ENCODE measurements at places on chromosomes 7 and 10.
A peak's percentile ranks its signal among the peaks of the same experiment; 100 is the strongest.

- DNase-seq: no peak
Measured at GRCh38 chr10:104080762-104081161, 4.9 kb downstream of the COL17A1 start.

DNA sequence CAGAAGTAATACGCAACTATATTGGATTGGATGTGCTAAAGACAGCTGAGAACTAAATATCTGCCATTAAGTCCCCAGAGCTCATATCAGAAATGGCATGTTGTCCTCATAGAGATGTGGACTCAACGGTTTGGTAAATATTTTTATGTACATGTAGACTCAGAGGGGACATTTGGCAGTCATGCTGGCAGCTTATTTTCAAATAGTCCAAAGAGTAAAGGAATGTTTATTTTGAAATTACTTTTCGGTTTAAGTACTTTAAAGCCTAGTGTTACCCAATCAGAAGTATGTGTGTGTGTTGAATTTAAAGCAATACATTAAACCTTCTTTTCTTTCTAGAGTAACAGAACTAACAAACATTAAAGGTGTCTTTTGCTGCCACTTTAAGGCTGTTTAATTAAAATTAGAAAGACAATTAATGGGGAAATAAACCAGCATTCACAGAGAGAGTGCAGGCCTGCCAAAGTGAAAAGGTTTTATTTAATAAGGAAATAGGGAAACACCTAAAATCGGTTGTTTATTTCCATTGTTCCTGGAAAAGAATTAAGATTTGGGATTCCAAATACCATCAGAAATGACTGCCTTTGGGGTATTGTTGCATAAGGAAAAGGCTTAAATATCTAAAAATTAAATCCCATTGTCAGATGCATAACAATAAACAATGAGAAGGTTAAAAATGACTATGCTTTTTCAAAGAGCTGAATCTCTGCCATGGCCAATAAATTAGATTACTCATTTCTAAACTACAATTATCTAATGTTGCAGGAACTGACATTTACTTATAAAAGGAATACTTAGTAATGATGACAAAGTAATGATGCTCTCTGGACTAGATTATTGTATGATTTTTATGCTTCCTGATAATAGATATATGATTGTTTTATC lies 113.4 kb upstream of the AHR start:
- DNase-seq: no peak

GRCh38 chr7:55335151-55335550 lies 30.0 kb upstream of the LANCL2 start:
- DNase-seq: no peak

- no peak for DNase-seq
Measured at GRCh38 chr10:4894335-4894734, 68.3 kb downstream of the AKR1E2 start.

- DNase-seq: no peak
Measured at GRCh38 chr7:148761499-148762278, 63.0 kb downstream of the CUL1 start.

DNA sequence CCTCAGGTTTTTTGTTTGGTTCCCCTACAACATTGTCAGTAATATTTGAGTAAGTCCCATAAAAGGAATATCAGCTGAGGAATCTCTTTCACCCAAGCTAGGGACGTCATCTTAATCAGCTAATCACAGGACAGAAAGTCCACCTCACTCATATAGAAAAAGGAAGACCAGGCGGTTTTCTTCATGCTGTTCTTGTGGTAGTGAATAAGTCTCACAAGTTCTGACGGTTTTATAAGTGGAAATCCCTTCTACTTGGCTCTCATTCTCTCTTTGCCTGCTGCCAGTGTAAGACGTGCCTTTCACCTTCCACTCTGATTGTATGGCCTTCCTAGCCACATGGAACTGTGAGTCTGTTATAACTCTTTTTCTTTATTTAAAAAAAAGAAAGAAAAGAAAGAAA lies 308.1 kb upstream of the PFKP start:
- no peak for DNase-seq

- no peak for DNase-seq
Measured at GRCh38 chr7:120337308-120337907, 64.4 kb downstream of the KCND2 start.

GRCh38 chr10:110686949-110687348 lies 42.8 kb downstream of the RBM20 start:
- DNase-seq: no peak

GRCh38 chr7:151061213-151062110 lies 2.1 kb downstream of the SLC4A2 start:
- no peak for DNase-seq

GRCh38 chr7:87027900-87028299 lies 31.6 kb downstream of the ELAPOR2 start:
- no peak for DNase-seq

DNA sequence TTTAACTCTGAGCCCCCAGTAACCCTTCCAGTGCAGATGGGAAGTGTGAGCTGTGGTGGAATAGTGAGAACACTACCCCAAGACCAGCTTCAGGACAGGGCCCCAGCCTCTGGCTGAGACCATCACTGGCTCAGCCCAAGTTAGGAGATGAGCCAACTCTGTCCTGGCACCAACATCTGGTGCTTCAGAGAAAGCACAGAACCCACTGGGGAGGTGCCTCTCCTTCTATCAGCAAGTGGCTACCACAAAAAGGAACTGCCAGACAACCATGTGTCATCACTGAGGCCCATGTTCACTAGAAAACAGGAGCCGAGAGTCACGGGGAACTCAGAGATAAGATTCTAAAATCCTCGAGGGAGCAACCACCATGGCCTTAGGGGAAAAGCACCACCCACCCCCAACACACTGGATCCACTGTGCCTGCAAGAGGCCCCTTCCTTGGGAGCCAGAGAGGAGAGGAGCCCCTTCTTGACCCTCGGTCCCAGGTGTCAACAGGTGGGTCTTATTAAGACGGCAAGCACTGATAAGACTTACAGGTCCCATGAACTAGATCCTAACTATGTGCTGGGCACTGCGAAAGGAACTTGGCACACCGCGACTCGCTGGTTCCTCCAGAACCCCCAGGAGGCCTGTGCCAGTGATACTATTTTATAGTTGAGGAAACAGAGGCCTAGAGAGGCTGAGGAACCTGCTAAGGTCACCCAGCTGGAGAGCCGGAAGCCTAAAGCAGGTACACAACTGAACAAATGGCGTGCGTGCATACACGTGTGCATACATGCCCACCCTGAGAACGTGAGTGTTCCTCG lies 102.7 kb downstream of the FAM53B start:
- DNase-seq: no peak

DNA sequence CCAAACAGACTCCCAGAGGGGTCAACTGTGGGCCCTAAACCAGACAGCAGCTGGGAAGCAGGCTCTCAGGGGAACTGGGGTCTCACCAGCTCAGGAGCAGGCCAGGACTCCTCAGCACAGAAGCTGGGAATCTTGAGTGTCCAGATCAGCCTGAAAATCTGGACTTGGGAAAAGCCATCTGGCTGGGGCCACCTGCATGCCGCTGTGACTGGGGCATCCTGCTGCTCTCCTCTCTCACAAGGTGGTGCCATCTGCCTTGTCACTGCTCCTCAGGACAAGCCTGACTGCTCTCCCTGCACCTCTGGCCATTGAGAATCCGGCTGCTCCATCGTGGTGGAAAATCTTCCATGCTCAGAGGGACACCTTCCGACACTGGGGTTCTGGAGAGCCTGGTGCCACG lies 141.4 kb downstream of the PLPP4 start:
- no peak for DNase-seq

DNA sequence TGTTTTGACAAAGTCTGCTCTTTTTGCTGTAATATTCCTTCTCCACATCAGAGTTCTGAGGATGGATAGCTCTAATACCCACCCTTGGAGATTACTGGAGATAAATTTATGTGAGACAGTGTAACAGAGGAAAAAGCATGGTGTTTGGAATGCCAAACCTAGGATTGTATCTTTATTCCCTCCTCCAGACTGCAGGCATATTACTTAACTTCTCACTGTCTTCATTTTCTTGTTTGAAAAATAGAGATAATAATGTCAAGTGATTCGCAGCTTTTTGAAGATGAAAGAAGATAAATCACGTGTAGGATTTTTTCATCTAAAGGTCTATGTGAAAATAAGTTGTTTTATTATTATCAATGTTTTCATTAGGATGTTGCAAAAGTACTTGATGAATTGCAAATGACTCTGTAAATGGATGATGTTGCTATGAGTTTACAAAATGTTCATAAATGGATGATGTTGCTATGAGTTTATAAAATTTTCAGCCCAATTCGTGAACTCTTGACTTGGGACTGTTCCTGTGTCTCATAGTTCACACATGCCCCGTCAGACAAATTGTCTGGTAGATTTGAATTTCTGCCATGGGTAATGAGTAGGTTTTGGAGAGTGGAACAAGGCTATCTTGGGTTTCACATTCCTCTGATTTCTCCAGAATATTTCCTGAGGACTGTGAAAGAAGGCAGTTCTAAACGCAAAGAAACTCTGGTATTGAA lies 113.1 kb upstream of the IGFBP3 start:
- DNase-seq: no peak

GRCh38 chr7:13179011-13179582 lies 491.7 kb downstream of the ARL4A start:
- no peak for DNase-seq

GRCh38 chr7:12941512-12941911 lies 254.1 kb downstream of the ARL4A start:
- DNase-seq: no peak

- DNase-seq: no peak
Measured at GRCh38 chr7:40220421-40220911, 85.7 kb downstream of the SUGCT start.

GRCh38 chr7:92621561-92622023 lies 31.4 kb upstream of the FAM133B start:
- no peak for DNase-seq

GRCh38 chr7:37928878-37929277 lies 8.4 kb downstream of the EPDR1 start:
- no peak for DNase-seq

GRCh38 chr7:150450491-150451001 lies at the start of gene GIMAP8:
GIMAP8 (plus strand) TSS chr7:150450630; CDS start chr7:150466699, 16,069 bp downstream.
- DNase-seq: peak; percentile 50

DNA sequence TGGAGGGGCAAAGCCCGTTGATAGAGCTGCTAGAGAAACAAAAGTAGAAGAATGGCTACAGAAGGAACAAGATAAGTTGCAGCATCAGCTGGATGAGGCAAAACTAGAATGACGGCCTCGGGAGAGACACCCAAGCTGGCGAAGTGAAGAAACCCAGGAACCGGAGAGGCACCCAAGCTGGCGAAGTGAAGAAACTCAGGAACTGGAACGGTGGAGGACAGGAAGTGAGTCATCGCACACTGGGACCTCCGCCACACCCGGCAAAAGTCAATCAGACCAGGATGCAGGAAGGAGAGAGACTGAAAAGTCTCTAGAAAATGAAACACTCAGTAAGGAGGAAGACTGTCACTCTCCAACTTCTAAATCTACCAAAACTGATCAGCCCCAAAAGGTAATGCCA lies 133.0 kb upstream of the NEBL start:
- DNase-seq: no peak

- no peak for DNase-seq
Measured at GRCh38 chr7:80244206-80244916, 109.7 kb downstream of the GNAI1 start.

DNA sequence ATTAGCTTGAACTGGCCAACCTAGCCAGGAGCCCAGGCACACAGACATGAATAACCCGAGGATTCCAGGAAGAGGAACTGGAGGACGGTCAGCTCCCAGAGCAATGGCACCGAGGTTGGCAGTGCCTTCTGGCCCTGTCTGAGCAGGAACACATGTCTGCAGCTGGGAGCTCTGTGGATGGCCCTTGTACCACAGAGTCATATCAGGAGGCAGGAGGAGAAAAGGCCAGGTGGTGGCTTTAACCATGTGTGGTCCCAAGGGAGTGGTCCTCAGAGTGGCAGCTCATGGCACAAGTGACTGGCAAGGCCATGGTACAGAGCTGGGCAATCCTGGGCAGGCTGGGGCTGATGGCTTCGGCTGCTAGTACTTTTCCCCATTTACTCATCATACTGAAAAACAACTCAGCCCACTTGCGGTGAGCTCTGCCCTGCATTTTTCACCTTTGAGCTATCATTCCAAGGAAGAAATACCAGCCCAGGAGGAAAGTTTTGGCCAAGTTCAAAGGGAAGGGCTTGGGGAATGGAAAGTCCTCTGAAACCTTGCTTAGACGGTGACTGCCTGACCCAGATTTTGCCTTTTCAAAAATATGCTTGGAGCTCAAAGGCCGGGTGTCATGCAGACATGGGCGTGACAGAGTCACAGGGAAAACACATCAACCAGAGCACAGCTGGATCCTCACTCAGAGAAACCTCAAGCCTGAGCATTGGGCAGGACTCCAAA lies 25.7 kb upstream of the LOXL4 start:
- no peak for DNase-seq

DNA sequence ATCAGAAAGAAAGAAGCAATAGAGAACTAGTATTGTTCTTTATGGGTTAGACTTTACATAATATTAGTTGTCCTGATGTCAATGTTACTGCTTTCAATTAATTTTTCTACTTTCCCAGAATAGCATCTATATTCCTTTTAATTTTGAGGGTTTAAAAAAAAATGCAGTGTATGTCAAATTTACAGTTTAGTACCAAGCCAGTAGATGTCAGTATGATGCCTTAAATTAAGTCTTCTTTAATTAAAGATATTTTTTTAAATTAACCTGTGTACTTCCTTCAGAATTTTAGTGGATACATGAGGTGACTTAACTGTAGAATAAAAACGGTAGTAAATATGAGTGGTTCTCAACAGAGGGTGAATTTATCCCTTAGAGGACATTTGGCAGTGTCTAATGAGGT lies 35.2 kb upstream of the STOX1 start:
- no peak for DNase-seq

GRCh38 chr7:148699782-148700629 lies 1.3 kb downstream of the CUL1 start:
- no peak for DNase-seq

DNA sequence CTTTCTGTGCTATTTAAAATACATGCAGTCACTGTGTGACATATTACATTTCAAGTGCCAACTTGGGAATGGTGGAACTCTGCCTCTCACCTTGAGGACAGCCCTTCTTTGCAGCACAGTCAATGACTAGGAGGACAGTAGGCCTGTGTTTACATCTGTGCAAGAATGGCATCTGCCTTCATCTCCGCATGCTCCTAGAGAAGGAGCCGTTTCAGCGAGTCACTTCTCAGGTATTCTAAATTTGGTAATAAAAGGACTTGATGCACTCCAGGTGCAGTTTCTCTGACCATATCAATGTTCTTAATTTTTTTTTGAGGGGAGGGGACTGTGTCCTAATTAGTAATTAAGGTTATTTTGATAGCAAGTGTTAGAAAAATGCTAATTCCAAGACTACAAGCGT lies 128.9 kb downstream of the SDK1 start:
- DNase-seq: no peak

- DNase-seq: no peak
Measured at GRCh38 chr7:150648353-150649079, 16.3 kb upstream of the GIMAP6 start.

DNA sequence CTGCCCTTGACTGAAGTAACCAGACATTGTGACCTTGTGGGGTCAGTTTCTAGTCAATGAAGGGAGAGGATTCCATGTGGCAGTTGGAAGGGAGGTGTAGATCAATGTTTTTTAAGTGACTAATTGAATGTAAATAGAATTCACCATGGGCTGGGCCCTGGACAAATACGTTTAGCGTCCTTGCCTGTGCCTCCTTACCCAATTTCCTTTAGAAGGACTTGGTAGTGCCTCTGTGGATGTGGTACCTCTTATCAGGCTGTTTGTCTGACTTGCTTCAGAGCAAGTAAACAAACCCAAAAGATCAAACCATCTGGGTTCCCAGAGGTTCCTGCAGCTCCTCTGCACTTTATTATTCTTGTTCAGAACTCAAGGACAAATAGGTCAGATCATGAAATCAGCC lies 4.3 kb upstream of the KAT6B start:
- no peak for DNase-seq
